ENCODE measurements at places on chromosomes 12 and 14.

DNA sequence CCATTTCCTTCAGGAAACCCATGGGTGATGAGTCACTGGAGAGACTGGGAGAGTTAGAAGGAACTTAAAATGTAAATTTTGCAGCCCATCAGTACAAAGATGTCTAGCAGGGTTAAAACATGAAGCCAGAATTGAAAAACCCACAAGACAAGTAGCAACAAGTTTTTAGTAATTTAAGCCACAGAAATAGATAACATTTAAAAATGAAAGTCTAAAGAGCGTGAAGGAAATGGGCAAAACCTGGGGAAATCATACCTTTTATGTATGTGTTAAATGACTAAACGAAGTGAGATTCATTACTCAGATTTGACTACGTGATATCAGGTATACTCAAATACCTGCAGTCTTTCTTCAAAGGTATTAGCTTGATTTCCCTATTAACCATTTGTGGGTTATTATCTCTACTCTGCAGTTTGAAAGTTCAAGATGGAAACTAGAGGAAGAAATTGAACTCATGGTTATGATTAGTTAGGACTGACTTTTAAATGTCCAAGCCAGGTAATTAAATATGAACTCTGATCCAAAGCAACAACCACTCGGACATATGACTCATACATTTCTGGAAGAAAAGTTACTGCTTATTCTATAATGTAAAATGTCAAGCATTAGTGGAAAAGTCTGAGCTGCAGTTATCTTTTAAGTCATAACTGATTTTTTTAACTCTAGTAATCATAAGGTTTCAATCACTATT, 84.1 kb downstream of the ITPR2 start:
- DNase-seq: no peak

GRCh38 chr12:9367201-9367600, 159.0 kb upstream of the PZP start:
- DNase-seq: no peak

- no peak for DNase-seq
Measured at GRCh38 chr12:79900199-79900598, 34.7 kb downstream of the PPP1R12A start.

DNA sequence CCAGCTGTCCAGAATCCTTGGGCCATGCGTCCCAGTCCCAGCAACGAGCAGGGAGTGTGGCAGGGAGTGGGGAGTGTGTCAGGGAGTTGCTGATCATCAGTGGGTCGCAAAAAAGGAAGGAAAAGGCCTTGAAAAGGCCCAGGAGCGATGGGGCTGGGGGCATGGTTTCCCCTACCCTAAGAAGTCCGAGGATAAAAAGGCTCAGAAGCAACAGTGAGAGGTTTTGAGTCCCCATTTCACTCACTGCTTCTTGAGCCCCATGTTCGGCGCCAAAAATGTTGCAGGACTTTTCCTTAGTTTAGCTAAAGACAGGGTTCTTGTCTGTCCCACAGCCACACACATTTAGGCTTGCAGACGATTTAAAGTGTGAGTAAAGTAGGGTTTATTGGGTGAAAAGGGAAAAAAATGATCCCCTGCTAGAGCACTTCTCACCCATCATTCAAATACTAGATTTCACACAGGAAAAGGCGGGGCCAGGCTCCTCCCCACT, 189.5 kb downstream of the KCNC2 start:
- DNase-seq: peak; percentile 4

DNA sequence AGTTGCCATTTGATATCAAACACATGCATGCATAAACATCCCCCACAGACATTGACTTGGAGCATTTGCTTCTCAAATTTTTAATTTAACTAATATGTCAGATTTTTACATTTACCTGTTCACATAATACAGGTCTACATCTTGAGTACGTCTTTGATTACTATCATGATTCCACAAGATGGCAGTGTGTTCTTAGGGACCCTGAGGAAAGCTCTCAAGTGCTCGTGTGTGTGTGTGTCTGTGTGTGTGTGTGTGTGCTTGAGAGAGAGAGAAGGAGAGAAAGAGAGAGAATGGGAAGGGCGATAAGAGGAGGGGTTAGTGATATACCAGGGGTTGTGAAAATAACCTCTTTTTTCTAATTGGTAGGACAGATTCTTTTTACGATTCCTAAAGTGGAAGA, 167.1 kb upstream of the OR4E1 start:
- DNase-seq: peak; percentile 10

DNA sequence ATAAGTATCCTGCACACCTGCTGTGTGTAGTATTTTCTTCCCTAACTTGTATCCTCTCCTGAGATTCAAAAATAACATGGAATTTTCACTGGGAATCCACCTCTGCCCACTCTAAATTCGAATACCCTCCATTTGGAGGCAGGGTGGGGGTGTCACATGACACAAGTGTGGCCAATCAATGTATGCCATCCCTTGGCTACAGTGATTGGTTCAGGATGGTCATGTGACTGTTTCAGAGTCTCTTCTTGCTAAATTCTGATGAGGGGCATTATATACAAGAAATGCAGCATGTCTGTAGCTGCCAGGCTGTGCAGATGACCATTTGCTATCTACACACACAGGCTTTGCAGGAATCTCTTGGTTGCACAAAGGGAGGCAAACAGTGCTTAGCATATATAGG, 86.8 kb upstream of the TMEM132C start:
- DNase-seq: no peak

GRCh38 chr12:12745576-12746211, 28.5 kb downstream of the CDKN1B start:
- DNase-seq: peak; percentile 57

GRCh38 chr12:1858456-1858855, 38.1 kb downstream of the LRTM2 start:
- no peak for DNase-seq

DNA sequence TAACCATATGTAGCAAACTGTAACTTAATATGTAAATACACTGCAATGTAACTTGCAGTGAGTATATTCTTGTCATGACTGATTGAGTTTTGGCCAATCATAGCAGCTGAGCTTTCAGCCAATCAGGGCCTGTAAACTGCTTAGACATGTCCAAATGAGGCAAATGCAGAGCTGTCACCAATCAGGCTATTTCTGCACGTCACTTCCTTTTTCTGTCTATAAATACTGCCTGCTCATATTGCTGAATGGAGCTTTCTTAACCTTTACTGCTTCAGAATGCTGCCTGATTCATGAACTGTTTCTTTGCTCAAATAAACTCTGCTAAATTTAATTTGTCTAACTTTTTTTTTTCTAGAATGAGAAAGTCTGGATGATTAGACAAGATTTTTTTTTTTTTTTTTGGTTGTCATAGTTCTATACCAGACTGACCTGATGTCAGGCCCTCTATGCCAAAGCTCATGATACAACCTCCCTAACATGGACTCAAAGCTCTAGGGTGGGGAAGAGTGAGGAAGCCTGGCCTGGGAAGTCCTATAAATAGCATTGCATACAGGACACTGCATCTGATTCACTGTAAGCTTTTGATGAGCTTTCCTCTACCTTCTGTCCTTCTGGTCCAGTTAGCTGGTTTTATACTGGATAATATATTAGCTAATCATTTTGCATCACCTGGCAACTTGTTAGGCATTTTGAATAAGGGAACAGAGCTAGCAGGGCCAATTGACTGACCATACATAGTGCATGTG, 12.0 kb downstream of the MGP start:
- no peak for DNase-seq

DNA sequence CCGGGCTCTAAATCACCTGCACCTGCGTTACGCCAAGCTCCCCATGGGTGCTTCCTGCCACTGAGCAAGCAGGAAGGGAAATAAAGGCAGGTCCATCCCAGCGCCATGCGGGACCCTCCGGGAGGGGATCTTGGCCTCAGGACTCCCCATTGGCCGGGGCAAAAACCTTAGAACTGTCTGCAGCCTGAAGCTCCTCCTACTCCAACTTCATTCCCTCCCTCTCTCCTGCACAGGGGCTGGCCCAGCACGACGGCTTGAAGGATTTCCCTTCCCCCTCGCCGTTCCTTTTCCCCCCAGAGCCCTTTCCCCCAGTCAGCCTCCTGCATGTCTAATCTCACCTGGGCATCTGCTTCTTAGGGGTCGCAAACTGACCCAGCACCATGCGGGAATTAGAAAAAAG, 137.2 kb upstream of the NCOR2 start:
- no peak for DNase-seq

DNA sequence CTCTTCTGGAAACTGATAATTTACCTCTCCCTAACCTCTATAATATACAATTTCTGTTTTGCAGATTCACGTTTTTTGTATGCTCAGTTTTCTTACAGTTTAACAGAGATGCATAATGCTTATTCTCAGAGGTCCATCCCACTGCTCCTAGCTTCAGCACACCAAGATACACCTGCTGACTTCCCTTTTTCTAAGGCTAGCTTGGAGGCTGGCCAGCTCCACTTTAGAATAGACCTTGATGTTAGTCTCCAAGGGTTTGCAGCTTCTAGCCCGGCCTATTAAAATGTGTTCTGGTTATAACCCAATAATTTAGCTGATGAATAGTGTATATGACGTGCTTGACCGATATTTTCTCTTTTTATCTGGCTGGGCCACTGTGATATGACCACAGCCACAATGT, 261.2 kb downstream of the EGLN3 start:
- DNase-seq: no peak

GRCh38 chr12:64085996-64086395, 136.1 kb downstream of the KICS2 start:
- DNase-seq: no peak
